ENCODE measurements at places on chromosomes 3 and 15. TPM values are rescaled to one million over a fixed set of nuclear protein-coding genes. Genes with fewer than 3 reads are reported as not detected.

- DNase-seq = no peak
- H3K36me3 ChIP-seq = no peaks in the 10 kb centered on the region
- H3K4me1 ChIP-seq = peaks cover 7% of the 10 kb centered on the region
- H3K27ac ChIP-seq = no peak within 1 kb of the TSS
- no peak within 1 kb of the TSS for H3K4me3 ChIP-seq
- H3K27me3 ChIP-seq = peaks cover 46% of the 10 kb centered on the region
These were observed at the start of gene SLC7A14 for GRCh38 chr3:170585937-170586310. Gene SLC7A14 (minus strand): TSS chr3:170586075. CDS start chr3:170526936, 59,139 bp downstream.

DNA sequence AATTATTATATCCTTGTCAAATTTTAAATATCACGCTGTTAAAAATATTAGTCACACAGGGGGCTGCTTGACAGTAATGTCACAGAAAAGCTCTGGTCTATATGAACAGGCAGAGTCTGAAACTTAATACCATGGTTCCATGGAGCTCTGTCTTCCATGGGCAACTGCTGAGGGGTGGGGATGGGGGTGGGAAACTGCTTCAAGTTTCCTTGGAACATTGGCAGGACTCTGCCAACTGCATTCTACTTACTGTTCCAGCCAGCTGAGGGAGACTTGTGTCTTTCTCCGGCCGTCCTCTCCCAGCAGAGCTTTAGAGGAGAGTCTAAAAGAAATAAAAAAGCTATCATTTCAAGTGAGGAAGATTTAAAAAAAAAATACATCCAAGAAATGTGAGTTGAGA is 348.7 kb downstream of the ZIC1 start:
- no peak overlapping the region for H3K4me3 ChIP-seq
- no peaks in the 10 kb centered on the region for H3K4me1 ChIP-seq
- no peak overlapping the region for H3K27ac ChIP-seq
- H3K27me3 ChIP-seq = no peaks in the 10 kb centered on the region
- DNase-seq = no peak

GRCh38 chr15:90729261-90729660 is 12.1 kb downstream of the BLM start:
- H3K27me3 ChIP-seq = no peaks in the 10 kb centered on the region
- H3K27ac ChIP-seq = no peak overlapping the region
- no peaks in the 10 kb centered on the region for H3K36me3 ChIP-seq
- H3K4me1 ChIP-seq = no peaks in the 10 kb centered on the region

- H3K27me3 ChIP-seq = peaks cover 13% of the 10 kb centered on the region
- no peaks in the 10 kb centered on the region for H3K36me3 ChIP-seq
- DNase-seq = no peak
- no peaks in the 10 kb centered on the region for H3K4me1 ChIP-seq
These were observed 89.5 kb upstream of the ATP2B2 start for GRCh38 chr3:10594915-10595314.

GRCh38 chr3:42387802-42388651 is 22.4 kb downstream of the LYZL4 start:
- DNase-seq = no peak
- no peaks in the 10 kb centered on the region for H3K27me3 ChIP-seq
- H3K27ac ChIP-seq = no peak overlapping the region
- H3K4me1 ChIP-seq = no peaks in the 10 kb centered on the region
- no peaks in the 10 kb centered on the region for H3K36me3 ChIP-seq
- no peak overlapping the region for H3K4me3 ChIP-seq

- H3K27me3 ChIP-seq = no peaks in the 10 kb centered on the region
- H3K36me3 ChIP-seq = no peaks in the 10 kb centered on the region
- H3K4me1 ChIP-seq = no peaks in the 10 kb centered on the region
- H3K4me3 ChIP-seq = no peak overlapping the region
- H3K27ac ChIP-seq = no peak overlapping the region
- DNase-seq = no peak
These were observed 279.8 kb downstream of the ZPLD1 start for GRCh38 chr3:102714567-102714966.

NDN gene
- 30.7 TPM for total RNA-seq

Data from upper lobe of right lung (tissue), 1 donor.